ENCODE measurements at places on chromosomes 2 and 18.

GRCh38 chr18:23994361-23994902, 20.1 kb upstream of the TTC39C start:
- DNase-seq: no peak

DNA sequence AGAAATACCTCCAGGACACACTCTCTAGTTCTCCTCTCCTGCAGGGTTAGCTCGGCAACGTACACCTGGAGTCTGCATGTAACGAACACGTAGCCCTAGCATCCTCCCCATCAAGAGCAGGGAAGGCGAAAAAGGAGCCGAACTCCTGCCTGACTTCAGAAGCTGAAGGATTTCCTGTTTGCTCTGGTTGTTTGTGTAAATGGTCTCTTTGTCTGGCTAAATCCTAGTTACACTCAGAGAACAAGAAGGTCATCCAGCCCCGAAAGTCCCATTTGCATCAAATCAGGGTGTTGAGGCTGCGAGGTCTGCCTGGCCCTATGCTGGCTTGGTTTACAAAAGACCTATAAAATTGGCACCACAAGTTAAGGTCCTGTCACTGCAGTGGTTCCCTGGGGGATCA, 66.4 kb upstream of the POMC start:
- DNase-seq: no peak

DNA sequence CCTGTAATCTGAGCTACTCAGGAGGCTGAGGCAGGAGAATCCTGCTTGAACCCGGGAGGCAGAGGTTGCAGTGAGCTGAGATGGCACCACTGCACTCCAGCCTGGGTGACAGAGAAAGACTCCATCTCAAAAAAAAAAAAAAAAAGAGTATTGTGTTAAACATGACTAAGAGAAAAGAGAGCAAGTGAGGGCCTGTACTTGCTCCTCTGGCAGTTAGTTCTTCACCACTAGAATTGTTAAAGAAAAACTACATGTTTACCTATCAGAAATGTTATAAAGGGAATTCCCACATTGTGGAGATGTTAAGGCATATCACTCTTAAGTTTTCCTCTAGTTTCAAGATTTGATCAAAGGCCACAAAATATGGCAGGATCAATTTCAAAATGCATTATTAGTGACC, 75.4 kb upstream of the LRATD1 start:
- no peak for DNase-seq

GRCh38 chr18:62829936-62830335, 114.6 kb downstream of the PHLPP1 start:
- DNase-seq: no peak

DNA sequence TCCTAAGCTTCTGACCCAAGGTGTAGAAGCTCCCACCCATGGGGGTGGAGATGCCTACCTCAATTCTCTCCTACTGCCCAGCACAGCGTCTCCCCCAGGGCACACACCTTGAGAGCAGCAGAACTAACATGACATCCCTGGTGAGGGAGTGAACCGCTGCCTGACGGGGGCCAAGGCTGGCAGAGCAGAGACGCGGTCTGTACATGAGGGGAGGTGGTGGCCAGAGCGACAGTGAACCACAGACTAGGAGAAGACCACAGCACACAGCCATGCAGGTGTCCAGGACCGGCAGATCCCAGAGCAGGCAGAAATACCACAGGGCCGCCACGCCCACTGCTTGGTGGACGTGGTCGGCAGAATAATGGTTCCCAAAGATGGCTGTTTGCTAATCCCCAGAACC, 40.4 kb downstream of the TFCP2L1 start:
- DNase-seq: no peak

GRCh38 chr18:74377776-74378175, 62.1 kb downstream of the C18orf63 start:
- no peak for DNase-seq

DNA sequence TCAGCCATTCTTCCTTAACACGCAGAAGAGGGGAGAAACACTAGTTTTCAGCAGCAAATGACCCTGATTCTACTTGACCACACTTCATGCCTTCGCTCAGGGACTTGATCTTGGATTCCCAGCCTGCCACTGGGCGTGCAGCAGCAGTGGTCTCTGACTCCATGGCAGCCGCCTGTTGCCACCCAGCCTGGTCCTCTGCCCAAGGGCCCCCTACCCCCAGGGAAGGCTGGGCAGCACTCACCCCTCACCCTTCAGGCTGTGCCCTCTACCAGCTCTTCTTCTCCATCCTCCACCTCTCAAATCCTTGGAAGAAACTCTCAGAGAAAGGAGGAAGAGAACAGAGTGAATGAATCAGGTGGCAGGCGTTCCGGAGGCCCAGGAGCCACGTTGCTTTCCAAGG, 32.1 kb upstream of the RPL31 start:
- no peak for DNase-seq

- no peak for DNase-seq
Observed at GRCh38 chr18:3655254-3656050, 205.5 kb downstream of the TGIF1 start.

DNA sequence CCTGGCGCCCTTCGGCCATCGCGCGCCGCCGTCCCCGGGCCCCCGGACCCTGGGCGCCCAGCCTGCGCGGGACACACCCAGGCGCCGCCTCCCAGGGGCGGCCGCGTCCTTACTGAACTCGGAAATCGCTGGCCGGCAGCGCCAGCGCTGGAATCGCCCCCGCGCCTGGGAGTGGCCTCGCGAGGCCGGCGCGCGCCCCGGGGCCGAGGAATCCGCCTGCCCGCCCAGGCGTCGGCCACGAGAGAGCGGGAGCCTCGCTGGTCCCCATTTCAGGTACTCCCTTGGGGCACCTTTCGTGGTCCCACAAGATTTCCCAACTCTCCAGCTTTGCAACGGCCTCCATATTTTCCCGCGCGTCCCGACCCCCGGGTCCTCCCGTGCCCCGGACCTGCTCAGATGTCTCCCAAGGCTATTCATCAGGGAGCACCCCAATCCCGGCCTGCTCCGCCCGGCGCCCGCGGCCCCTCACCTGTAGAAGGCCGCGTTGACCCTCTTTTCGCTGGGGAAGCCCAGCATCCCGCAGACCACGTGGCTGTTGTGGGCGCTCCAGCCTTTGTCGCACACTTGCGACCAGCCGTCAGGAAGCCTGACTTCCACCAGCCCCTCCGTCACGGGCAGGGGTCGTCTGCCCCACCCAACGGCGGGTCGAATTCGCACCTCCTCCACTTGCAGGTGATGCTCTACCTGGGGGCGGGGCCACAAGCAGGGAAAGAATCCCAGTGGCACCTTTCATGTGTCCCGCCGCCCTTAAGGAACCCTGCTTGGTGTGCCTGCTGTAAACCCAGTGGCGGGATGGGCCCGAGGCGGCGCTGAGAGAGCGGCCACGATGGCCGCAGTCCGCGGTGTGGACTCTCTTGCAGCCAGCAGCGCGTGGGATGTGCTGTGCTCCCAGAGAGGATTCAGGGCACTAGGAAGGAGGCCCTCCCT, 4.6 kb downstream of the LOXL3 start:
- no peak for DNase-seq

DNA sequence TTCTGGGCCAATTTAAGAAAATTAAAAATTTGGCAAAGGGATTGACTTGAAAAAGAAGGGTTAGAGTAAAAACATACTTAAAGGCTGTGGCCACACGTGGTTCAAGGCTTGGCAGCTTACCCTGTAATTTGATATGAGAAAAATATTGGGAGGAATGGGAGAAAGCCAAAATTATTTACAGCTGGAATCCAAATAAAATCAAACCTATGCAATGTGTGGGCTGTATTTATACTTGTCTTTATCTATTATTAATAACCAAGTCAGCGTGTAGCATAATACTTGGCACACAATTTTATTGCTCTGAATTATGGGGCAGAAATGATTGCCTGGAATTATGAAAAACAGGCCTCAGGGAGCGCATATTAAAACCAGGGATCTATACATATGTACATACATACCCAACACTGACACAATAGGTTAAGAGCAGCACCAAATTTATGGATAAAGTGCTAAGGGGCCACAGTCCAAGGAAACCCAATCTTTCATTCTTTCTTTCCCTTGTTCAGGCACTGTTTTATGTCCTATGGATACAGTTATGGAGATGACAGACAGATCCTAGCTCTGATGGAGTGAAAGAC, 35.6 kb downstream of the FAM124B start:
- DNase-seq: no peak
